ENCODE measurements at places on chromosomes 1 and 21.
A peak's percentile ranks its signal among the peaks of the same experiment; 100 is the strongest.

GRCh38 chr1:2477791-2478499 is 1.9 kb downstream of the PLCH2 start:
- DNase-seq: no peak

- DNase-seq: no peak
These were observed 29.9 kb downstream of the PCSK9 start for GRCh38 chr1:55069280-55069679.

- no peak for DNase-seq
These were observed 45.4 kb downstream of the SELENOF start for GRCh38 chr1:86868477-86868876.

DNA sequence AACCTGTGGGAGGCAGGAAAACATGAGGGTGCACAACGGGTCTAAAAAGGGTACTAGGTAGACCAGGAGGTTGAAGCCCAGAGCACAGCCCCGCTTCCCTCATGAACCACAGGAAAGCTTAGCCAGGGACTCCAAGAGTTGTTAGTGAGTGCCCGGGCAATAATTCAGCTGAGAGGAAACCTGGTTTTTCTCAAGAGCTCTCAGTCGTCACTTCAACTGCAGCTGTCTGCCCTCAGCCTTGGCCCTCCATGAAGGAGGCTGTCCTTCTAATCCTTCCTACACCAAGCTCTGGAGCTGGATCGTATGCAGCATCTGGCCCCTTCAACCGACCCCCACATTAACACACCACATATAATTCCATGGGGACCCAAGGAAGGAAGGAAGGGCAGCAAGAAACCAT is 77.0 kb upstream of the BACE2 start:
- no peak for DNase-seq

DNA sequence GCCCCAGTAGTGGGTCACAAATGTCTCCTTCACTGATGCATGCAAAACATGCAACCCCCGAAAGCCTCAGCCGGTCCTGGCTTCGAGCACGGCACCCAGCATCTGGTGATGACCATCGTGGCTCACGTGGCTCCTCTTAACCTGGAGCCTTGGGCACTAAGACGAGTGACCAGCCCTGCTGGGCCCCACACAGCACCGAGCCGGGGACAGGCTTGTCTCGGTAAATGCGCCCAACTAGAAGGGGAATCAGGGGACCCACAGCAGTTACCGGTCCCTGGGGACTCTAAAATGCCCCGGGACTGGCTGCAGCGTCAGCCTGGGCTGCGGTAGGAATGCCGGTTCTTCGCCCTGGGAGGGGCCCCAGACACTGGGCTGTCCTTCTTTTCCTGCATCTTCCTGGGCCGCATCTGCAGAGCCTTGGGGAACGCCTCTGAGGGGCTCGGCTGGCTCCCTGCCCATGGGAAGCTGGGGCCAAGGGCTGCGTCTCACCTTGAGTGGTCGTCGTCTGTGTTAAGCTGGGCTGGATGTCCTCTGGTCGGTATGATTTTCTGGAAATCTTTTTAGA is 13.1 kb upstream of the TTC34 start:
- DNase-seq: no peak

DNA sequence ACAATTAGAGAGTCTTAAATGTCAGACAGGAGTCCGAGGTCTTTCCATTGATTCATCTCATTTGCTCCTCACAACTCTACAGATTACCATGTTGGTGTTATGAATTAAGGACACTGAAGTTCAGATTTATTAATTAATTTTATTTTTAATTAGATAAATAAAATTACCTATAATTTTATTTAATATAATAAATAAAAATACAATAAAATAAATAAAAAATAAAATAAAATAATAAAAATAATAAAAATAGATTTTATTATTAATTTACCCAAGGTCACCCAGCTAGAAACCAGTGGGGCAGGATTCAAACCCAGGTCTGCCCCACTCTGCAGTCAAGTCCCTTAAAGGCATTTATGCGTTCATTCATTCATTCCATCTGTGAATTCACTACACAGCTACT is 72.2 kb downstream of the VWA5B1 start:
- DNase-seq: no peak

- no peak for DNase-seq
These were observed 736.4 kb downstream of the MATN1 start for GRCh38 chr1:29986986-29987385.

DNA sequence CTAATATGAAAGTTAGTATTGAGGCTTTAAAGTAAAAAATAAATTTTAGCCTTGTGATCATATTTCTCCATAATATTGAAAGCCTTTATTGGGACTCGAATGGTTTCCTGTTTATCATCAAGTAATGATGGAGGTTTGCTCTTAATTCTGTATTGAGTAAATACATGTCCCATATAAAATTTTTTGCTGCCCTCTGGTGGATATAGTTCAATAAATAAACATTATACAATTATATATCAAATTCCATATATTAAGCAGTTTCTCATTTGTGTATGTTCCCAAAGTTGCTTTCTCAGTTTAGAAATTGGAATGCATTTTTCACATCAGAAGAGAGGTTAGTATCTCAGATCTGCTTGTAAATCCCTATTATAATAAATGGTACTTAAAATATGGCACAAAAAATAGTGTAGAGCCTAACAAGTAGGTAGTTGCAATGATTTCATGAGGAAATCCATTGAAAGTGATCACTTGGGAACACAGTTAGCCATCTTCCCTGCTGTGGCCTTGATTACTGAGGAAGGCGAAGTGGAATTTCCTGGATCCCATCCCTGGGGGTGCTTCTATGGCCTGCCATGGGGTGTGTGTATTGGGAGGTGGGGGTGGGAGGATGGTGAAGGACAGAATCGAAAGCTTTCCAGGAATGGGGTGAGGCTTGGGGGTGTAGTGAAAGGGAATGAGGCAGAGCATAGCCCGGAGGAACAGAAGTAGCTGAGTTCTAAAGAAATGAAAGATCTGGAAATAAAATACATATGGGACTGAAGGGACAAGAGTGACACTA is 84.1 kb upstream of the C21orf91 start:
- DNase-seq: no peak

DNA sequence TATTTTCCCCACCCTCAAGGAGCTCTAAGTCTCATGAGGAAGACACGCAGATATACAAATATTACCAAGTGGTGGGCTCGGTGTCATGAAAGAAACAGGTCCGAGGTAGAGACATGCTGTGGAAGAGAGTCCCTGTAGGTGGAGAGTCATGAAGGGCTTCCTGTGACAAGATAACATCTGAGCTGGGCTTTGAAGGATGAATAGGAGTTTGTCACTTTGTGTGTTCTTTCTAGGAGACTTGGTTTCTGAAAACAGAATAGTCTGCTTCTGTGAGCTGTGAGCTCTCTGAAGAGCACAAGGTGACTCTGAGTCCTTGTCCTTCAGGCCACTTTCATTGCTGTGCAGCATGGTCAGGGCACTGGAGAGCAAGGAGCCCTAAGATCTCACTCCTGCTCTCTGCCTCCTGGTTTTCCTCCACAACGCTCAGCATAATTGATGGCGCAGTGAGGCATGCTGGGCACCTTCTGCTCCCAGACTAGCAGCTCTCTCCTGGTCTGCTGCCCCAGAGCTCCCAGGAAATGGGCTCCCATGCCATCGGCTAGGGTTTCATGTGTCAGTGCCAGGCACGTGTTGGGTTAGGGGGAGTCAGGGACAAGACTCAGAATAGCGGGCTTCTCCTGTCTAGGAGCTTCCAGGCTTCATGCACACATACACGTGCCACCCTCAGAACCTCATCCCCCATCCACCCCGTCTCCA is 209.9 kb upstream of the CSF3R start:
- no peak for DNase-seq

DNA sequence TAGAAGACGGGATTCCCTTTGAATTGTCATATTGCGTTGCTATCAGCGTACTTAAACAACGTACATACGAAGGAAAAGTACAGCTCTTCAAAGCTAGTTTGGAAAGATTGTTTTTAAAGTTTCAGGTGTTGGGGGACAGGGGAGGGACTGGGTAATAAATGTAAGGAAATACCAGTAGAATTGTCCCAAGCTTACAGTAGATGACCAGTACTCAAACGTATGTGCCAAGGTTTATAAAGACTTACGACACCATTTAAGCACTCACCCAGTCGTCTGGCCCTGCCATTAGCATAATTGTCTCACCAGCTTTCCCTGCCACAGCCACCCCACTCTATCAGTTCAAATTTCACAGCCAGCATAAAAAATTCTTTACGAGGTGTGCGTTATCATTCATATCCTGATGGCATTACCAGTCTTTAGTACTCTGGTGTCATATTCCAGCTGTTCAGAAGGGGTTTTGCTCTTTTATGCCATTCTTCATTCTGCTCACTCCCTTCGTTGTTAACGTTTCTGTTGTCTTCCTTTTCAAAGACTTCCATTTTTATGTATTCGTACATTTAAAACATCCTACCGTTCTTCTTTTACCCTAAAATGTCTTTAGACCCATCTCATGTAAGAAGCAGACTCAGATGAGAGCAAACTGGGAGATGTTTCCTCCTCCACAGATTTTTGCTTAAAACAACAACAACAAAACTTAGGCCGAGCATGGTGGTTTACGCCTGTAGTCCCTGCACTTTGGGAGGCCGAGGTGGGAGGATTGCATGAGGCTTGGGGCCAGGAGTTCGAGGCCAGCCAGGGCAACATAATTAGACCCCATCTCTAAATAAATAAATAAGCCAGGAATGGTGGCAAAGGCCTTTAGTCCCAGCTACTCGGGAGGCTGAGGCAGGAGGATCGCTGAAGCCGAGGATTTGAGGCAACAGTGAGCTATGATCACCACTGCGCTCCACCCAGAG is 1.0 kb upstream of the HP1BP3 start:
- DNase-seq: no peak

GRCh38 chr1:213051881-213052202 is 801 bp downstream of the RPS6KC1 start:
- no peak for DNase-seq

GRCh38 chr1:11499601-11500331 is 20.8 kb downstream of the DISP3 start:
- DNase-seq: no peak

DNA sequence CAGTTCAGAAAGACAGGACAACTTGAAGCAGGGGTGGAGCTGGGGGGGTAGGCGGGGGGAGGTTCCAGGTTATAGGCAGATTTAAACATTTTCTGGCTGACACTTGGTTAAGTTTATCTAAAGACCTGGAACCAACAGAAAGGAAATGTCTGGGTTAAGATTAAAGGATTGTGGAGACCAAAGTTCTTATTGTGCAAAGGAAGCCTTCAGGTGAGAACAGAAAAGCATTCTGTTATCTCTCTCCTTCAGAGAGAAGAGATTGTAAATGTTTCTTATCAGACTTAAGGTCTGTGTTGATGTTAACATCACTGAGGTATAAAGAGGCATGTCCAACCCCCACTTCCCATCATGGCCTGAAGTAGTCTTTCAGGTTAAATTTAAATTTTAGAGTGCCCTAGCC is 3.7 kb upstream of the ACADM start:
- no peak for DNase-seq

- DNase-seq: peak; percentile 24
These were observed 33.3 kb downstream of the LRP8 start for GRCh38 chr1:53294567-53294966.

- DNase-seq: no peak
These were observed 17.1 kb upstream of the PARP1 start for GRCh38 chr1:226425004-226425378.

DNA sequence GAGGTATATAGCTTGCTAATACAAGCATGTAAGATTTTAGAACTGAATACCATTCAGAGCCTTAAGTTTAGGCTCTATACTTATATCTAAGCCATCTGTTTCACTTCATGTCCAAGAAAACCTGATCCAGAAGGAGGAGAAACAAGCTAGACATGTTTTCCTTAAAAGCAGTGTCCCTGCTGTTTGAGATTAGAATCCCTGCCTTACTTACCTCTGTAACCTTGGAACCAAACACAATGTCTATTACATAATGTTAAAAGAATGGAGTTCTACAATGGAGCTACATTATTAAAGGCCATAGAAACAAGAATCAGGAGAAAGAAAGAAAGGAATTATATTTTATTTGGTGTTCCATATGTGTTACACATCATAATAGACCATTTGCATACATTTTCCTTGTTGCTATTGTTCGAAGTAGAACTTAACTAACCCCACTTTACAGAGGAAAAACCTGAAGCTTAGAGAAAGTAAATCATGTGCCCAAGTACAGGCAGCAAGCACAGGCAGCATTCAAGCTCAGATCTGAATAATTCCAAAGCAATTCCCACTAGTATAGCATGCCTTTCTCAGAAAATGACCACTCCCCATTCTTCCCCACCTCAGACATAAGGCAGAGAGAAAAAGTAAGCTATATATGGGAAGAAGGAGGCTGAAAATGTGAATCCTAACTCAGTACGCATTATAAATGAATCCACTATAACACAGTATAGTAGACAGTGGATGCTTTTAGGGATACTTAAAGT is 380.1 kb upstream of the SPAG17 start:
- DNase-seq: no peak

GRCh38 chr1:1858382-1859086 is 32.4 kb downstream of the GNB1 start:
- no peak for DNase-seq

DNA sequence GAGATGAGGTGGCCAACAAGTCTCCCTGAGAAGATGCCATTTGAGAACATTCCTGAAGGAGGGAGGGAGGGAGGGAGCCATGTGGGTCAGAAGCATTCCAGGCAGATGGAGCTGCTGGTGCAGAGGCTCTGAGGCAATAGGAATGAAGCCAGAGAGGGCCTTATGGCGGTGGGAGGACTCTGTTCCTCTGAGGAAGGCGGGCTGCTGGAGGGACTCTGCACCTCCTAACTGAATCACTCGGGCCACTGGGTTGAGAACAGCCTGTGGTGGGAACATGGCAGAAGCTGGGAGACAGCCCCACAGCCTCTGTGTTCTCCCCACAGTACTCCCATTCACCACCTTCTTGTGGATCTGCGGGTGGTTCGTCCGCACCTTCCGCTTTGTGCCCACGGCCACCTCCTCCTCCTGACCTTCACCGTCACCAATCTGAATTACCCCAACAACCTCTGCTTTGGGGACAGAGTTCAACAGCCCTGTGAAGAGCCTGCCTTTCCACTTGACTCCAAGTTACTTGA is 2.4 kb upstream of the TMEM125 start:
- DNase-seq: no peak

DNA sequence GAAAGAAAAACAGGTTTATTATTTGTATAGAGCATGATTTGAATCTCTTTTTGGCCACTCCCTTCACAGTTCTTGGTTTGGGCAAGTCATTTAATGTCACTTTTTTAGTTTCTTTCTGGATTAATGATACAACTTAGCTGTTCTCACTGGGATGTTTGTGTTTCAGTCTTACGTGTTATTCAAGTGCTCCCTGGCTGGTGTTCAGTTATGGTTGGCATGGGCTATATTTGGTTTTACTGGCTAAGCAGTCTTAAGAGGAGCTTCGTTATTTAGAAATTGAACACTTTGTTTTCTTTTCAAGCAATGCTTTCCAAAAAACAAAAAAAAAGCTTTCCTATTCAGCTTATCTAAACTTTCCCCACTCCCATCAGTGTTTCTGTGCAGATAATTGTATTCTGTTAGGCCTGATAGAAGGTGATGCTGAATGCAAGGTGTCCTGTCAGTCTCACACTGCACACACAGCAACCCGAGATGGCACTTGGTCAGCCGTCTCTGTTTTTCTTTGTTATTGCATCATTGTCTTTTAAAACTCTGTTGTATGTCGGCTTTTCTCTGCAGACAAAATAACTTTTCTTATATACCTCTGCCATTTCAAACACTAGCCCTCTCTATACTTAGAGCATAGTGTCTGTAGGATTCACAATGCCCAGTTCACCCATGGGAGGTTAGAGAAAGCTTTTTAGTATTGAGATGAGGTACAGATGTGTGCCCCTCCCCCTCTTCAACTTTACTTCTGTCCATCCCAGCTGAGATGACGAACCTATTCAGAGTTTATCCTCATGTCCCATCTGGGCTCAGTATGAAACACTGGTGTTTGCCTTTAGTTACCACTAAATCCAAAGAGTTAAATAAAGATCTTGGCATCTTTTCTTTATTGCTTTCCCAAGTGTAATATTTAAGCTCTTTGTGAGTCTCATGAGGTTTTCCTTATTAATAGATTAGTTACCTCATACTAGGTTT is 80.2 kb downstream of the VPS13D start:
- DNase-seq: no peak

Data from activated T-cell treated with anti-CD3 and anti-CD28 coated beads for 4 hours (primary cell).